ENCODE measurements at places on chromosomes 6 and 20. TPM values are rescaled to one million over a fixed set of nuclear protein-coding genes. Genes with fewer than 3 reads are reported as not detected.

GRCh38 chr6:151385177-151385576, 6.2 kb downstream of the ZBTB2 start:
- H3K4me1 ChIP-seq = peaks cover 24% of the 10 kb centered on the region
- H3K27ac ChIP-seq = peak overlapping the region; percentile 26
- no peaks in the 10 kb centered on the region for H3K36me3 ChIP-seq
- no peaks in the 10 kb centered on the region for H3K27me3 ChIP-seq
- no peak for DNase-seq

- H3K27ac ChIP-seq = no peak overlapping the region
- no peaks in the 10 kb centered on the region for H3K27me3 ChIP-seq
- no peaks in the 10 kb centered on the region for H3K4me1 ChIP-seq
- no peak overlapping the region for H3K4me3 ChIP-seq
These were observed 222.8 kb downstream of the UST start for GRCh38 chr6:148969603-148970061.

Gene ZNF391
- total RNA-seq = 2.8 TPM

Gene ENPP5
- 0.92 TPM for total RNA-seq

- no peaks in the 10 kb centered on the region for H3K4me1 ChIP-seq
- no peak overlapping the region for H3K4me3 ChIP-seq
- H3K36me3 ChIP-seq = no peaks in the 10 kb centered on the region
- no peak for DNase-seq
- H3K27ac ChIP-seq = no peak overlapping the region
These were observed 57.1 kb downstream of the GMPR start for GRCh38 chr6:16295471-16295870.

GRCh38 chr20:58552366-58552934, 37.3 kb upstream of the APCDD1L start:
- H3K4me3 ChIP-seq = no peak overlapping the region
- DNase-seq = no peak
- no peaks in the 10 kb centered on the region for H3K36me3 ChIP-seq
- no peak overlapping the region for H3K27ac ChIP-seq

Gene SYNGAP1
- total RNA-seq = 62.5 TPM

GRCh38 chr20:53728359-53728758, 134.7 kb upstream of the ZNF217 start:
- no peaks in the 10 kb centered on the region for H3K27me3 ChIP-seq
- no peak for DNase-seq
- no peak overlapping the region for H3K4me3 ChIP-seq
- H3K27ac ChIP-seq = no peak overlapping the region
- H3K4me1 ChIP-seq = no peaks in the 10 kb centered on the region

Gene ZC3H12D
- 85.6 TPM for total RNA-seq

DNA sequence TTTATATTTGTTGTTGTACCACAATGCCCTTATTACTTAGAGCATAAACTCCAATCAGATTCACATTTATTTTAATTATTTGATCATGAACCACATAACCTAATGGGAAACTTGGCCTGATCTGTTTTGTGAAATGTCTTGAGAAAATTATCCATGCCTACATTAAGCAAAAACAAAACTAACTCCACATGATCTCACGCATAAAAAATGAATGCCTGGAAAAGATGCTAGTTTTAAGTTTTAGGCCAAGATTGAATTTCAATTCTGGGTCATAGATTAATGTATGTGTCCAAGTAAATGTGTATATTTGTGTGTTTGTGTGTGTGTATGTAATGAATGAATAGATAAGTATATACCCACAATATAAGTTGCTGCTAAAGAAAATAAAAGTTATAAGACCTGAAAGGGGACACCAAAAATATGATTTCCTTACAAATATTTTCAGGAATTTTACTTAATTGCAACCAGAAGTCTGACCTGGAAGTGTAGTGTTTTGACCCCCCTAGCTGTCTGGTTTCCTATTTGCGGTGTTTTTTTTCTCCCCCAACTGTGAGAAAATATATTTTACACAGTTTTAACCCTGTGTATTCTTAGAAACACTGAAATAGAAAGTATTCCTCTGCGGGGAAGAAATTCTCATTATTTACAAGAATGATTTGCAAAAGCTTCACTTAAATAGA, 97.2 kb downstream of the JAG1 start:
- no peak overlapping the region for H3K4me3 ChIP-seq
- H3K27me3 ChIP-seq = no peaks in the 10 kb centered on the region
- no peak for DNase-seq
- no peak overlapping the region for H3K27ac ChIP-seq
- H3K36me3 ChIP-seq = no peaks in the 10 kb centered on the region
- H3K4me1 ChIP-seq = no peaks in the 10 kb centered on the region
